ENCODE measurements at places on chromosomes 12 and 14. TPM values are rescaled to one million over a fixed set of nuclear protein-coding genes. Genes with fewer than 3 reads are reported as not detected.

The CAPS2 gene
- total RNA-seq, result 8.3 TPM

The CD4 gene
- 2.6 TPM for total RNA-seq

The SLCO1C1 gene
- 0.40 TPM for total RNA-seq

The P2RX7 gene
- 3.3 TPM for total RNA-seq

- no peak overlapping the region for H3K27ac ChIP-seq
- no peak overlapping the region for H3K4me3 ChIP-seq
- no peaks in the 10 kb centered on the region for H3K36me3 ChIP-seq
- H3K27me3 ChIP-seq, result no peaks in the 10 kb centered on the region
- ATAC-seq, result no peak
- peaks cover 4% of the 10 kb centered on the region for H3K4me1 ChIP-seq
Measured at GRCh38 chr14:23931721-23932289, 21.8 kb upstream of the DHRS4 start.

DNA sequence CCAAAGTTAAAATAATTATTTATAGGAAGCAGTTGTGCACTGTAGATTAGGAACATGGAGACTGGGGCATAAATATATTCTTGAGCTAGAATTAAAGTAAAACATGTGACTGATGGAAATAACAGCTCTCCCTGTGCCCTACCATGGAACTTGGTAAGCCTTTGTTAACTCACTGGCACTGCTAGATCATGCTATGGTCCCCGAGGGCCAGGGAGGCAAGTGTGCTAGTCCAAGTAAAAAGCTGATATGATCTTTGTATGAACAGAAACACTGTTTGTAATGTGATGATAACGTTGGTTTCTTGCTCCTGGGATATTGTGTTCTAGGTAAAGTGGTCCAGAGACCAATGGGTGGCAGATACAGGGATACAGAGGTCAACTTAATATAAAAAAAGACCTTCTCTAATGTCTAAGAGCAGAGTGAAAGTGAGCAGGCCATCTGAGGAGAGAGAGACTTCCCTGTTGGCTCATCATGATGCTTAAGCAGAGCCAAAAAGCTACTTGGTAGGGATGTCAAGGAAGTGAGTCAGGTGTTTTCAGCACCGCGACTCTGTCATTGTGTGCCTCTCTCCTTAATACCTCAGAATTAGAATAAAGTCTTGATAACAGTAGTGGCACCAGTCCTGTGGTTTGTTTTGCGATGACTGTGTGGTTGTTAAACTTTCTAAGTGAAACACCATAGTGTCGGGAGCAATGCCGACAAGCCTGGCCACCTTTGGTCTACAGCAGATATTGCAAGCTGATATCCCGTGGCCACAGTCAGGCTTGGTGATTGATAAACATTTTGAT, 27.6 kb downstream of the BICD1 start:
- H3K27me3 ChIP-seq, result no peaks in the 10 kb centered on the region
- peak; percentile 61 for ATAC-seq
- H3K4me1 ChIP-seq, result peaks cover 8% of the 10 kb centered on the region
- H3K27ac ChIP-seq, result peak overlapping the region; percentile 30
- H3K36me3 ChIP-seq, result no peaks in the 10 kb centered on the region
- no peak overlapping the region for H3K4me3 ChIP-seq

GRCh38 chr14:99971941-99972747, 93.1 kb upstream of the EVL start:
- no peaks in the 10 kb centered on the region for H3K27me3 ChIP-seq
- H3K36me3 ChIP-seq, result no peaks in the 10 kb centered on the region
- H3K4me3 ChIP-seq, result peak overlapping the region; percentile 93
- H3K27ac ChIP-seq, result peak overlapping the region; percentile 89

- no peaks in the 10 kb centered on the region for H3K4me1 ChIP-seq
- ATAC-seq, result no peak
- H3K27ac ChIP-seq, result no peak overlapping the region
- H3K4me3 ChIP-seq, result no peak overlapping the region
Measured at GRCh38 chr12:14018080-14018479, 36.7 kb upstream of the GRIN2B start.

DNA sequence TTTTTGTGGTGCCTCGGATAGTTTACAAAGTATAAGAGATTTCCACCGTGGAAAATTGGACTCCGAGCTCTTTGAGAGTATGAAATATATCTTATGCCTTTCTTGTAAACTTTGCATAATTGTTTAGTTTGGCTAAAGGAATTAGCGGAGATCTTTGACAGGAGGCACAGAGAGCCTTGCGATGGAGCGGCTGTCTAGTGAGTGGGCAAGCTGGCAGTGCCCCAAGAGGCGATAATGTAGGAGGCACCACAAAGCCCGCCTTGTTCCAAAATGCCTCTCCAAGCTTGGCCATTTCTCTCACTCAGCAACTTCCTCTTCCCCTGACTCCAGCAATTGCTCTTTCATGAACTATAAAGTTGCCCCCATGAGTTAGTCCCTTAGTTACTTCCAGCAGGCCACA, 270.1 kb upstream of the PRICKLE1 start:
- no peaks in the 10 kb centered on the region for H3K27me3 ChIP-seq
- H3K36me3 ChIP-seq, result no peaks in the 10 kb centered on the region
- peak overlapping the region; percentile 43 for H3K27ac ChIP-seq

DNA sequence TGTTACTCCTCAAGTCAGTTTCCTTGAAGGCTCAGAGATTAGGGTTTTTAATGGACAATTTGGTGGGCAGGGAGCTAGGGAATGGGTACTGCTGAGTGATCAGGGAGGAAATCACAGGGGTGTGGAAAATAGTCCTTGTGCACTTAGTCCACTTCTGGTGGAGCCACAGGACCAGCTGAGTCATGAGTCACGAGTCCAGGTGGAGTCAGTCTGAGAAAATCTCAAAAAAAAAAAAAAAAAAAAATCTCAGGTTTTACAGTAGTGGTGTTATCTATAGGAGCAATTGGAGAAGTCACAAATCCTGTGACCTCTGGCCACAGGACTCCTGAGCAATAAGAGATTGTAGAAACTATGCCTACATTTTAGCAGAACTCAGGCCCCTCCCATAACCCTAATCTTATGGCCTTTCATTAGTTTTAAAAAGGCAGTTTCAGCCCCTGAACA, 28.2 kb upstream of the AMN1 start:
- H3K27me3 ChIP-seq, result no peaks in the 10 kb centered on the region
- ATAC-seq, result no peak

GRCh38 chr12:104452087-104452486, 4.7 kb upstream of the CHST11 start:
- no peaks in the 10 kb centered on the region for H3K4me1 ChIP-seq
- no peaks in the 10 kb centered on the region for H3K36me3 ChIP-seq
- no peak for ATAC-seq
- no peak overlapping the region for H3K27ac ChIP-seq
- no peak overlapping the region for H3K4me3 ChIP-seq

DNA sequence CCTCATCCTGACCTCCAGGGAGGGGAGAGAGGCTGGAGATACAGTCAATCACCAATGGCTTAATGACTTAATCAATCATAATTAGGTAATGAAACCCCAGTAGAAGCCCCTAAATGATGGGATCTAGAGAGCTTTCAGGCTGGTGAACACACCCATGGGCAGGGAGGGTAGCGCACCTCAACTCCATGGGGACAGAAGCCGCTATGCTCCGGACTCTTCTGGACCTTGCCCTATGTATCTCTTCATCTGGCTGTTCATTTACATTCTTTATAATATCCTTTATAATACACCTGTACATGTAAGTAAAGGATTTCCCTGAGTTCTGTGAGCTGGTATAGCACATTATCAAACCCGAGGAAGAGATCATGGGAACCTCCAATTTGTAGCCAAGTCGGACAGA, 205.9 kb downstream of the STXBP6 start:
- H3K36me3 ChIP-seq, result no peaks in the 10 kb centered on the region
- H3K27me3 ChIP-seq, result no peaks in the 10 kb centered on the region
- ATAC-seq, result no peak
- no peak overlapping the region for H3K27ac ChIP-seq
- no peaks in the 10 kb centered on the region for H3K4me1 ChIP-seq
- H3K4me3 ChIP-seq, result no peak overlapping the region

- H3K4me3 ChIP-seq, result no peak overlapping the region
- H3K36me3 ChIP-seq, result no peaks in the 10 kb centered on the region
- H3K27ac ChIP-seq, result no peak overlapping the region
Measured at GRCh38 chr14:20627346-20628027, 14.0 kb downstream of the OR6S1 start.

- ATAC-seq, result no peak
- no peak overlapping the region for H3K4me3 ChIP-seq
- no peaks in the 10 kb centered on the region for H3K4me1 ChIP-seq
Measured at GRCh38 chr12:47312808-47313426, 233.2 kb upstream of the AMIGO2 start.

Data from gastroesophageal sphincter (tissue), 4 donors.